ENCODE measurements at places on chromosomes 6 and 20.

DNA sequence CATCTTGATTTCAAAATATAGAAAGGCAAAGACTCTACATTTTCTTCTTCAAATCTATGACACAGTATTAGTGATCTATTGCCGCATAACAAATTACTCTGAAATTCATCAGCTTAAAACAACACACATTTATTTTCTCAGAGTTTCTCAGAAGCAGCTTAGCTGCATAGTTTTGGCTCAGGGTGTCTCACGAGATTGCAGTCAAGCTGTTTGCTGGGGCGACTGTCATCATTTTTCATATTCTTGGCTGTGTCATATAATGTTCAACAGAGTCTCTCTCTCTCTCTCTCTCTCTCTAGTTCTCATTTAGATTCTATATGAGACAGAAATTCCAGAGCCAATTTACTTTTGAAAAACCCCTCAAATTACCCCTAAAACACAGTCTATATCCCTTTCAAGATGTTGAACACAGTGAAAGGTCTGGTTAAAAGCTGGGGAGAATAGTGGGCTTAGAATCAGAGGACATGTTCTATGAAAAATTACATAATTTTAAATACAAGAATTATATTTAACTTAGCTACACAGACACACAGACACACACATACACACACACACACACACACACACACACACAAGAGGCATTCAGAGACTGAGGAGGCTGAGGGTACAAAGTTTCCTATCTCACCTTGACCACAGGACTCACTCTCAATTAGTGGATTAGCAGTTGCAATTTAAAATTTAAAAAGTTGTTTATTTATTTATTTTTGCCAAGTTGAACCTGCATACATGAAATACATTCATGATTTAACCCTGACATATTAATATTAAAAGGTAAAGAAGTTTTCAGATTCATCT is 86.7 kb downstream of the MKKS start:
- no peak for DNase-seq

GRCh38 chr20:44394452-44394701 is 38.9 kb downstream of the HNF4A start:
- DNase-seq, result no peak

GRCh38 chr20:53940907-53941545 is 129.4 kb downstream of the BCAS1 start:
- DNase-seq, result no peak

GRCh38 chr20:32450484-32451061 is 92.4 kb downstream of the ASXL1 start:
- no peak for DNase-seq

DNA sequence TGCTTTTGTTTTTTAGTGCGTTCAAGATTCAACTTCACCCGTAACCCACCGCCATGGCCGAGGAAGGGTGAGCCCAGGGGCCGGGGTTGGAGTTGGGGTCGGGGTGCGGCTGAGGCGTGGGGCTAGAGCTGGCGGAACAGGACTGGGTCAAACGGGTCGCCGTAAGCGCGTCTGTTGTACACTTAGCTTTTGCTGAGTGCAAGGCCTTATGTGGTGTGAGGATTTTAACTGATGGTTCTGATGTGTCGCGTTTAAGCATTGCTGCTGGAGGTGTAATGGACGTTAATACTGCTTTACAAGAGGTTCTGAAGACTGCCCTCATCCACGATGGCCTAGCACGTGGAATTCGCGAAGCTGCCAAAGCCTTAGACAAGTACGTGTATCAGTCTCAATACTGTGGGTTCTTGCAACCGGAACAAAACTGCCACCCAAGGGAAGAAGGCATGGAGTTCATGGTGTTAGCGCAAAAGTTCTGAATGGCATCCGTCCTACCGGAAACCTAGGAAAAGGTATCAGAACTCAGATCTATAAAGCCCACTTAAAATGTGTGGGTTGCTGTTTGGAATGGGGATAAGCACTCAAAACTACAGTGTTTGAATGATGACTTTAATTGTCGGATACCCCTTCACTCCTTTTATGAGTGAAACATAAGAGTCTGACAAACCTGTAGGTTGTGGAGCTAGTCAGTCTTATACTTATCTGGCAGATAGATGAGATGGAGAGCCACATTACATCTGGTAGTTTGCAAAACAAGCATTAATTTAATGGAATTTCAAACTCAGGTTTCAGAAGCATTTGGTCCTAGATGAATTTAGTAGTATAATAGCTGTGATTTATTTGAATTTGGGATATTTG is 574 bp downstream of the RPS12 start:
- DNase-seq, result no peak

- no peak for DNase-seq
Observed at GRCh38 chr6:97422171-97422570, 139.2 kb upstream of the MMS22L start.

GRCh38 chr20:50992733-50993457 is 30.0 kb downstream of the KCNG1 start:
- no peak for DNase-seq

All from stimulated activated CD4-positive, alpha-beta T cell treated with anti-CD3 and anti-CD28 coated beads, TNF-alpha, amount 100 ng/mL, for 4 hours (primary cell).